Activated T-cell treated with anti-CD3 and anti-CD28 coated beads, Interleukin-2, amount 50 U/mL, for 72 hours (primary cell): ENCODE measurements at places on chromosomes 5 and 9. TPM values are rescaled to one million over a fixed set of nuclear protein-coding genes. Genes with fewer than 3 reads are reported as not detected.

The SOWAHA gene
- not detected for total RNA-seq

The ZNG1E gene
- 42.4 TPM for total RNA-seq

The RELL2 gene
- 19.5 TPM for total RNA-seq

The SYK gene
- total RNA-seq = 0.19 TPM

The ELOVL7 gene
- total RNA-seq = 5.9 TPM

The GNE gene
- total RNA-seq = 19.1 TPM

The C6 gene
- not detected for total RNA-seq

The KIF2A gene
- total RNA-seq = 158 TPM

The SLC24A2 gene
- not detected for total RNA-seq

The IRGM gene
- 4.1 TPM for total RNA-seq

The BTNL8 gene
- 0.74 TPM for total RNA-seq

The RANBP17 gene
- total RNA-seq = not detected

The RNF180 gene
- total RNA-seq = not detected

The PCDHA9 gene
- not detected for total RNA-seq

The CSF2 gene
- total RNA-seq = 50.7 TPM

The CSF1R gene
- total RNA-seq = 1.8 TPM

The PFN3 gene
- not detected for total RNA-seq

The HSPB3 gene
- not detected for total RNA-seq

The SPINK7 gene
- not detected for total RNA-seq

The GPR151 gene
- total RNA-seq = not detected

The FBLL1 gene
- total RNA-seq = 1.6 TPM

The SLC4A9 gene
- 0.56 TPM for total RNA-seq

The TNC gene
- 4.1 TPM for total RNA-seq

The C9 gene
- not detected for total RNA-seq

The PCDHGA1 gene
- total RNA-seq = 0.05 TPM

The FBXO38 gene
- 62.8 TPM for total RNA-seq

The ABCA2 gene
- total RNA-seq = 27.5 TPM

The SPINK6 gene
- not detected for total RNA-seq

The FGF10 gene
- total RNA-seq = not detected

The TMEM215 gene
- not detected for total RNA-seq

The DOCK8 gene
- 199 TPM for total RNA-seq

The IRX2 gene
- not detected for total RNA-seq

The DMGDH gene
- 21.4 TPM for total RNA-seq

The UBLCP1 gene
- total RNA-seq = 42.0 TPM

The F2RL1 gene
- 1.7 TPM for total RNA-seq

The WHRN gene
- total RNA-seq = 7.1 TPM

The BARHL1 gene
- not detected for total RNA-seq

The CCDC192 gene
- not detected for total RNA-seq

The DTWD2 gene
- 3.2 TPM for total RNA-seq

The SEMA5A gene
- 0.23 TPM for total RNA-seq

The FBP2 gene
- total RNA-seq = not detected

The INSL4 gene
- total RNA-seq = not detected

The IFNB1 gene
- total RNA-seq = 1.6 TPM

The ACER2 gene
- 2.8 TPM for total RNA-seq

The MCC gene
- 4.2 TPM for total RNA-seq

The ZFYVE16 gene
- total RNA-seq = 11.3 TPM

The CYLC2 gene
- not detected for total RNA-seq

The SEMA4D gene
- total RNA-seq = 182 TPM

The ZDHHC11B gene
- total RNA-seq = 0.24 TPM

The IL31RA gene
- total RNA-seq = 3.6 TPM

The ADGRD2 gene
- not detected for total RNA-seq
